ENCODE measurements at places on chromosomes 4 and X. TPM values are rescaled to one million over a fixed set of nuclear protein-coding genes. Genes with fewer than 3 reads are reported as not detected.

The PCDH10 gene
- 0.27 TPM for total RNA-seq

The JADE3 gene
- total RNA-seq = 0.60 TPM

GRCh38 chr4:40195182-40196177 lies 1.4 kb upstream of the RHOH start:
- H3K4me3 ChIP-seq = no peak overlapping the region
- no peaks in the 10 kb centered on the region for H3K36me3 ChIP-seq
- H3K4me1 ChIP-seq = peaks cover 12% of the 10 kb centered on the region

DNA sequence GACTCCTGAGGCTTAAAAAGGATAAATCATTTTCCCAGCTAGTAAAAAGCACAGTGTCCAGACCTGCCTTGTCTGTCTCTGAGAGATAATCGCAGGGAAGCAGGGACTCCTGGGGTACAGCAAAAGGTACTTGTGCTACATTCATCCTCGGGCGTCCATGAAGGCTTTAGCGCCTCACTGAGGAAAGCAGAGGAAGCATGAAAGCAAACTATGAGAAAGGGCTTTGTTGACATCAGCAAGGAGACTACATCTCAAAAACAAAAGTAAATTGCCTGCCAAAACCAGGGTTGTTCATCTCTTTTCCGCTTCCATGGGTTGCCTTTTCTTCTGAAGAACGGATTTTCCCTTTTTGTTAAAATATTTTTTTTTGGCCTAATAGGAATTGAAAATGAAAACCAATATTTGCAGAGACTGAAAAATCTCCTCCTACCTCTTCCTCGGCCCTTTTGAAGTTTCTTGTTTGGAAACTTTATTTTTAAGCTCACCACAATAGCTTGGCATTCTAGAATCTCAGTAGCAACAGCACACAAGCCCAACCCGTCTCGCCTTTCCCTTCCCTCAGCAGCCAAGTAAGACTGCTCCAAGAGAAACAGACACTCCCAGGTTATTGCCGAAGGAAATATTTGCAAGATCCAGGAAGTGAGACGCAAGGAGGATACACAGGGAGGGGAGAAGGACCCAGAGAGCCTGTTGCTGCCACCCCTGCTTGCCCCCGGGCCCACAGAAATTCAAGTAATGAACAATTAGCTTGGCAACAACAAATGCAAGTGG lies 148.3 kb upstream of the DGKK start:
- H3K4me3 ChIP-seq = no peak overlapping the region
- H3K27ac ChIP-seq = no peak overlapping the region
- no peaks in the 10 kb centered on the region for H3K36me3 ChIP-seq
- no peaks in the 10 kb centered on the region for H3K4me1 ChIP-seq
- no peaks in the 10 kb centered on the region for H3K27me3 ChIP-seq

DNA sequence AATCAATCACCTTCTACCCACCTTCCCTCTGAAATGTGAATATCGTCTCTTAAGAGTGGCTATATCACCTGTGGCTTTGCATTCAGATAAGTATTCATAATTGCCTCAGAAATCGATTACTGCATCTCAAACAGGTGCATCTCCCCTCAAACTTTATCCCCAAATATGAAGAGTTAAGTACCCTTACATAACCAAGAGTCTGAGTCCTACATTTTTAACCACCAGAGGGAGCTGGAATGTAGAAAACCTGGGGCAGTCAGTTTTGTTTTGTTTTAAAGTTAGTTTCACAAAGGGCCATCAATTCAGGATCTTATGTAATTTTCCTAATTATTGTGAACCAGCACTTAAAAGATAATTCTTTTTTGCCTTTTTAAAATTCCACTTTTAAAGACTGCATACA lies 5.7 kb downstream of the TCEANC start:
- no peak overlapping the region for H3K4me3 ChIP-seq
- no peaks in the 10 kb centered on the region for H3K4me1 ChIP-seq
- no peak for DNase-seq
- no peaks in the 10 kb centered on the region for H3K36me3 ChIP-seq
- H3K27ac ChIP-seq = peak overlapping the region; percentile 43

GRCh38 chr4:139918591-139918990 lies 235.4 kb downstream of the MAML3 start:
- H3K27me3 ChIP-seq = no peaks in the 10 kb centered on the region
- no peak overlapping the region for H3K4me3 ChIP-seq
- no peaks in the 10 kb centered on the region for H3K36me3 ChIP-seq
- H3K27ac ChIP-seq = peak overlapping the region; percentile 77

DNA sequence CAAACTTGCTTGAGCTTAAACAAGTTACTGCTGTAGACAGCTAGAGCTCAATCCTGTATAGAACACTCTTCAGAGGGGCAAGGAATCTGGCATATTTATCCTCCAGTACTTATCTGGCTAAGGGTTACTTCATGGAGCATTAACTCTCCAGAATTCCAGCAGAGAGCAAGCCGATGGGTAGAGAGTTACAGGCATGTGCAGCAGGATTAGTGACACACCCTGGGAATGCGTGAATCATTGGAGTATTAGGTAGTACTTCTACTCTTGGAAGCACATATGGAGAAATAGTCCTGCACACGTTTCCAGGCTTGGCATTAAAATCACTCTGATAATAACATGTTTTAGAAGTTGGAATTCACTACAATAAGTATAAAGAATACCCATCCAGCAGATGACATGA lies 35.4 kb downstream of the GRXCR1 start:
- H3K36me3 ChIP-seq = no peaks in the 10 kb centered on the region
- H3K4me3 ChIP-seq = no peak overlapping the region
- no peaks in the 10 kb centered on the region for H3K4me1 ChIP-seq
- no peak for DNase-seq

DNA sequence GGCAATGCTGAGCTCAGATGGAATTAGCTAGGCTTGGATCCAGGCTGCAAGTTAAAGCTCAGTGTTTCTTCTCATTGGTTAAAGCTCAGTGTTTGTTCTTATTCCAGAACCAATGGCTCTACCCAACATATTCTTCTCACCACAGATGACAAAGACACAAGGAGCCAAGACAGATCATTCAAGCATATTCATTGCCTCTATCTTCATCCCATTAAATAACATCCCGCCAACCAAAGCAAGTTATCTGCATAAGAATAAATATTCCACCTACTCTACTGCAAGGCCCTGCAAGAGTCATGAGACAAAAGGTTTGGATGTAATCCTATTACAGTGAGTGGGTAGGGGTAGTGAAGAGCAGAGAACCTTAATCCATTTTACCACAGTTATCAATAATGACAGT lies 766.5 kb downstream of the C4orf33 start:
- no peak overlapping the region for H3K27ac ChIP-seq
- no peaks in the 10 kb centered on the region for H3K36me3 ChIP-seq
- no peaks in the 10 kb centered on the region for H3K27me3 ChIP-seq
- H3K4me3 ChIP-seq = no peak overlapping the region
- H3K4me1 ChIP-seq = no peaks in the 10 kb centered on the region

DNA sequence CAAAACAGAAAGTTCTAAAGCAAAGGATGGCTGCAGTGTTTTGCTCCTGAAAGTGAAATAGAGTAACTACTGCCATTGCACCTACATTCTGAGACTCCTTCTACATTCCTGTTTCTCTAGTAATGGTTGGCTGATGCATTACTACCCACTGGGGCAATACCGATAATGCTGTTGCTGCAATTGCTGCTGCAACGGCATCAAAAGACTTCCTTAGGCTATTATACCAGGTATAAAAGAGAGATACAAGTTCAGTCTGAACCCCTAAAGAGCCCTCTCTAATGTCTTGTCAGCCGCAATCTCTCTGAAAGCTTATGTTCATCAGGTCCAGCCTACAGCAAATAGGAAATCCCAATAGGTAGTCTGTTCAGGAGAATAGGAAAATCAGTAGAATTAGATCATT lies 338.4 kb downstream of the PABPC4L start:
- DNase-seq = no peak
- H3K27me3 ChIP-seq = no peaks in the 10 kb centered on the region
- no peak overlapping the region for H3K27ac ChIP-seq
- H3K36me3 ChIP-seq = no peaks in the 10 kb centered on the region
- H3K4me1 ChIP-seq = no peaks in the 10 kb centered on the region

DNA sequence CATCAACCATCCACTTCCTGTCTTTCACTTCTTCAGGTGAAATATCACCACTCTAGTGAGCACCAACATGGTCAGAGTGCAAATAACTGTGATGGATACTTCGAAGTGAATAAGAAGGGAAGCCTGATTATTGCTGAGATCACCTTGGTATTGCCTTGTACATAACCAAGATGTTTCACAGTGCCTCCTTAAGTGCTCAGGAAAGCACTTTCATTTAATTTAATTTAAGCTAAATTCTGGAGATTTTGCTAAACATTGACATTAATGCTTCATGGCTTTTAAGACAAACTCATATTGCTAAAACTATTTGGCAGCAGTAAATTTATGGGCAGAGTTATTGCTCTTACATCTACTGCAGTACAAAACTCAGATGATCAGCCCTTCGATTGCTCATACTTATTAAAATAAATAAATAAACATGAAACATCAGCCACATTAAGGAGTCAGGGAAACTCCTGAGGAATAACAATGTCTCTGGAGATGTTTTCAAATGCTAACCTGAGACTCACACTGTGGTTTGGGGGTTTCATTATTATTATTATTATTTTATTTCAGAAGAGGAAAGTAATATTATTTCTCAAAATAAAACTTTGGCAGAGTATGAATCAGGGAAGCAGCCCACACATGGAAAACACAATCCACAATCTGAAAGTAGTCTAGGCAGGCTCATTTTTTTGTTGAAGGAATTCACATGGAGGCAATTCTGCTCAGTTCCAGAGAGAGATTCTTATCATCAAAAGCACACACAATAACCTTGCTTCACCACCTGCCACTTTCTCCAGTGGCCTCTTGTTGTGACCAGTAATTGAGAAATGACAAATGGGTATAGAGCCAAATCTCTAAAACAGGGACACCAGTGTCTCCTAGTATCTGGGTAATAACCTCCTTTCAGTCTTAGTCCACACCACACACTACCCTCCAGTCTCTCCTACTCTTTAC lies 344.2 kb downstream of the MAPK10 start:
- no peaks in the 10 kb centered on the region for H3K4me1 ChIP-seq
- H3K27ac ChIP-seq = no peak overlapping the region
- H3K4me3 ChIP-seq = no peak overlapping the region
- no peak for DNase-seq
- H3K27me3 ChIP-seq = no peaks in the 10 kb centered on the region

DNA sequence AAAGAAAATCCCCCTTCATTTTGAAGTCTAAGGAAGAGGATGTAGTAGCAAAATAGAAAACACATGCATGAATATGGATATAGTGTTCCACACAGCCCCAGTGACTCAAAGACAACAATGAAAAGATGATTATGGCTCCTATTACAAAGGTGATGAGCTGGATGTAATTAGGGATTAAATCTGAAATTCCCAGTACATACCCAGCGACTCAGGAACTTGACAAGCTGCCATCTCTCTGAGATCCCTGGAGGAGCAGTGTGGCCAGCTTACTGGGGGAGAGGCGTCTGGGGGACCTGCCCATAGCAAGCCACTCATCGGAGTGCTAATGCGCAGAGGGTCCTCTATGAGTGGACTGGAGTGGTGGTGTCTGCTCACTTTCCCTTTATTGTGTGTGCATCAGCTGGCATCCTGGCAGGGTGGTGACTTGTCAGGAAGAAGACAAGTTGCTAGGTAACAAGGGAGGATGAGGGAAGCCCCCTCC lies 42.7 kb upstream of the MGST2 start:
- H3K4me3 ChIP-seq = no peak overlapping the region
- H3K27me3 ChIP-seq = no peaks in the 10 kb centered on the region
- no peaks in the 10 kb centered on the region for H3K36me3 ChIP-seq
- H3K27ac ChIP-seq = no peak overlapping the region

DNA sequence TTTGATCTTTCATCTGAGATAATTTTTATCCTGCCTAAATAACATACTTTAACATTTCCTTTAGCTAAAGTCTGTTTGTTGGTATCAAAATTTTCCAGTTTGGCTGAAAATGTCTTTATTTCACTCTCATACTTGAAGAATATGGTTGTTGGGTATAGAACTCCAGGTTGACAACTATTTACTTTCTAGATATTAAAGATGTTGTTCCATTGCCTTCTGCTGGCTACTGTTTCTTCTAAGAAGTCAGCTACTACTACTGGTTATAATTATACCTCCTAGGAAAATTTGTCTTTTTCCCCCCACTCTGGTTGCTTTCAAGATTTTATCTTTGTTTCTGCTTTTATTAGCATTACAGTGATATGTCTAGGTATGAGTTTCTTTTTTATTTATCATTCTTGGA lies 75.7 kb downstream of the SH3RF1 start:
- DNase-seq = no peak
- peaks cover 30% of the 10 kb centered on the region for H3K4me1 ChIP-seq
- H3K4me3 ChIP-seq = no peak overlapping the region
- H3K36me3 ChIP-seq = no peaks in the 10 kb centered on the region

The GAGE13 gene
- not detected for total RNA-seq

- H3K4me3 ChIP-seq = no peak overlapping the region
- no peaks in the 10 kb centered on the region for H3K36me3 ChIP-seq
- H3K4me1 ChIP-seq = no peaks in the 10 kb centered on the region
- no peak overlapping the region for H3K27ac ChIP-seq
- no peak for DNase-seq
- no peaks in the 10 kb centered on the region for H3K27me3 ChIP-seq
Observed at GRCh38 chr4:136017556-136017955, 1514.7 kb downstream of the PCDH18 start.

GRCh38 chrX:100687128-100687527 lies 43.1 kb downstream of the SRPX2 start:
- peaks cover 4% of the 10 kb centered on the region for H3K4me1 ChIP-seq
- H3K4me3 ChIP-seq = no peak overlapping the region
- H3K27me3 ChIP-seq = no peaks in the 10 kb centered on the region
- no peak overlapping the region for H3K27ac ChIP-seq
- H3K36me3 ChIP-seq = no peaks in the 10 kb centered on the region

The RPA4 gene
- total RNA-seq = 5.9 TPM

The CAMK2D gene
- 63.2 TPM for total RNA-seq

- H3K27me3 ChIP-seq = no peaks in the 10 kb centered on the region
- H3K4me1 ChIP-seq = no peaks in the 10 kb centered on the region
- H3K4me3 ChIP-seq = no peak overlapping the region
- H3K36me3 ChIP-seq = no peaks in the 10 kb centered on the region
Observed at GRCh38 chrX:3425031-3425430, 78.6 kb upstream of the MXRA5 start.

DNA sequence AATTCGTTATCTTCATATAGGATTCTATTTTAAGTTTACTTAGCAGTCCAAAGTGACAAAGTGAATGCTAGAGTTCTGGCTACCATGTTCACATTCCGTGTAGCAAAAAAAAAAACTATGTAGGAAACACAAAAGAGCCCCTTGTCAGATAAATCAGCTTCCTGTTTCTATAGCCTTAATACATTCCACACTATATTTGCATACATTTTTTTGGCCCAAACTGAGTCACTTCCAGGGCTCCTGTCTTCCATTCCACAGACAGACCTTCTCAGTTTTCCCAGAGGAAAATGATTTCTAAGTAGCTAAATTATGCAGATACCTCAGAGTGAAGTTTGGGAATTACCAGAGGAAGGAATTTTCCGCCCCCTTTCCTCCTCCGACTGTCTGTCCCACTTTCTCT lies 841.9 kb upstream of the HS3ST1 start:
- H3K36me3 ChIP-seq = no peaks in the 10 kb centered on the region
- H3K4me3 ChIP-seq = no peak overlapping the region
- H3K27me3 ChIP-seq = no peaks in the 10 kb centered on the region
- no peaks in the 10 kb centered on the region for H3K4me1 ChIP-seq

- no peaks in the 10 kb centered on the region for H3K36me3 ChIP-seq
- no peaks in the 10 kb centered on the region for H3K4me1 ChIP-seq
- H3K4me3 ChIP-seq = no peak overlapping the region
- no peak for DNase-seq
- H3K27ac ChIP-seq = no peak overlapping the region
- H3K27me3 ChIP-seq = no peaks in the 10 kb centered on the region
Observed at GRCh38 chrX:9539605-9540387, 74.9 kb downstream of the TBL1X start.

The COX7B2 gene
- not detected for total RNA-seq
